ENCODE measurements at places on chromosomes 13 and 19.

DNA sequence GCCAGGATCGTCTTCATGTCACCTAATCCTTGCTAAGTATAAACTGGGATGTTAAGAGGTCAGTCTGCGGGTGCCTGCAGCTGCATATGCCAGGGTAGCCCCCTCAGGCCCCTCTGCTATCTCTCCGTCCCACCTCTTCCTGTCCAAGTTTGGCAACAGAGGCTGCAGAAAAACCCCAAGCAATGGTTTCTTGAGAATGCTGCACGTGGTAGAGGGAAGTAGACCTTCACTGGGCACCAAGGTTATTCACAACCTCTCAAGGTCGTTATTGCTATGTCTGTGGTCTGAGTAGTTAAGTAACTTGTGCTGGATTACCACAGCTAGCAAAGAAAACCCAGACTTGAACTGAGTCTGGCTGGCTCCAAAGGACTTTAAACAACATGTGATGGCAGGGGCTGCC lies 77.9 kb upstream of the XPO4 start:
- DNase-seq = no peak

DNA sequence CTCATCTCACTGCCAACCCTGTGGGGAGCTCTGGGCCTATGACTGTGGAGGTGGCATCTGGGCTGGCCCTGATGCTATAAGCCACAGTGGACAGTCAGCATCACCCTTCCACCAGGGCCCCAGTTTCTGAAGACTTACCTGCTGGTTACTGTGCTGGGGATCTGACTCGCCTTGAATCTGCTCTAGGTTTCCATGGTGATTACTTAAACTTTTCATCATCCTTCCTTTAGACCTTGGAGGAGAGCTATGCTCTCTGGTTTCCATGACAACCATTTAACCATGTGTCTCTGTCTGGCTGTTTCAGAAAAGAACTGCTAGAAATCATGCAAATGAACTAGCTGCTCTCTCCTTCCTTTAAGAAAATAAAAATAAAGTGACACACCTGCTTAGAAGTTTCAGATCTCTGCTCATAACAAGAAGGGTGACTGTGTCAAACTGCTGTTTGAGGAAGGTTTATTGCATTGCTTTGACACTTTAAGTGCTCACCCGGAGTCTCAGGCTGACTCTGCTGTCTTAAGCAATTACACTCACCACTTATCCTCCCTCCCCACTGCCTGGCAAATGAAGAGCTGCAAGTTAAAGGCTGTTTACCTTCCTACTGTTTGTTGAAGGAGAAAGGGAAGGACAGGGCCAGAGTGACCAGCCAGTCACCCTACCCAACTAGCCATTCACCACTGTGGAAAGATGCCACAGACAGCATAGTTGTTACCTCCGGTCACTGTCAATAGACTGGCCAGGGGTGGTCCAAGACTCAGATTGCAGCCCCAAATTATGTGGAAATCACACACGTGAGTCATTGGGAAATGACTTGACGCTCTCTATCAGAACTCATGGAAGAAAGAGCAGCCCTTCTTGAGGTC lies 87.6 kb downstream of the HSPH1 start:
- DNase-seq = no peak

- peak; percentile 14 for DNase-seq
These were observed 133.2 kb downstream of the FRY start for GRCh38 chr13:32164622-32165268.

DNA sequence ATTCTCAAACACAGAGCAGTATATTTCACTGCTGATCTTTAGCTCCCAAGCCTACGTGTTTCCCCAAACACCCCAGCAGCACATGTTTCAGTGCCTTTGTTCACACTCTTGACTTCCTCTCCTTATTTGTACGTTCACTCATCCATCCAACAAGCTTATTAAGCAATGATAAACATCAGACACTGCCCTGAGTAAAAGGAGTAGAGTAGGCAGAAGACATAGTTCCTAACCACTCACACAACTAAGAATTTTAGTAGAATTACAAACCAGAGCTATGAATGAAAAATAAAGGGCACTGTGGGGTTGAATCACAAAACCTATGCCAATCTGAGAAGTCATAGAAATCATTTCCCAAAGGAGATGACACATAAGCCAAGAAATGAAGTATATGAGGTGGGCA lies 213.5 kb downstream of the DIAPH3 start:
- DNase-seq = no peak

- no peak for DNase-seq
These were observed 50.5 kb downstream of the KCNRG start for GRCh38 chr13:50065712-50066111.

- DNase-seq = peak; percentile 5
These were observed 121.0 kb downstream of the MRPL57 start for GRCh38 chr13:21297447-21297846.

- DNase-seq = no peak
These were observed 20.3 kb downstream of the ZC3H4 start for GRCh38 chr19:47093254-47093653.

GRCh38 chr19:45798995-45799517 lies 6.4 kb upstream of the DMWD start:
- DNase-seq = peak; percentile 73

DNA sequence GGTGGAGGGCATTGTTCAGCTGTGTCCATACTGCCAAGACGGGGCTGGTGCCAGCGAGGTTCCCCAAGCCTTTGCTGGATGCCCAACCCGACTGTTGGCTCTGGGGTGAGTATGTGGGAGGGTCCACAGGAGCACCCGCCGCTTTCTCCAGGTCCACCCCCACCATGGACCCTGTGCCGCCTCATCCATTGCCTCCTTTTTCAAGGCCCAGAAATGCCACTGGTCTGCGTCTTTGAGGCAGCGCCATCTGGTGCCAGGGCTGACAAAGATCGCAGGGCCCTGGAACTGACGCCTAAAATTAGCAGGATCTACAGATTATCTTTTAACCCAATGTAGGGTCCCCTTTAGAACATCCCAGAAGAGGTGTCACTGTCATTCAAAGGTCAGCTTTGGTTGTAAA lies 34.6 kb downstream of the NFIX start:
- peak; percentile 31 for DNase-seq

DNA sequence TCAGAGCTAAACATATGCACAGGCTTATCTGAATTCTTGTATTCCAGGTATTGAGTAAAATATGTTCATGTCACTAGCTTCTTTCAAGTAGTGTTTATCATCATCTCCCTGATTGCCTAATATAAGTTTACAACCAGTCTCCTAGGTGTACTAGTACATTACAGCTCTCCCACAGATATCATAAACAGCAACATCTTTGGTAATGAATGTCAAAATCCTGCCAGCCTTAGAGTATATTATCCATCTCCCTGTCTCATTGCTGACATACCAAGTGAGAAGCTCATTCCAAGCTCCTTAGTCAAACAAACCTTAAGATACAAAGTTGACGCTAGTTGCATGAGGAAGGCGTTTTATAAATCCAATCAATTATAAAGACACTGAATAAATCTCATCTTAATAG lies 689.1 kb upstream of the GPC6 start:
- no peak for DNase-seq

DNA sequence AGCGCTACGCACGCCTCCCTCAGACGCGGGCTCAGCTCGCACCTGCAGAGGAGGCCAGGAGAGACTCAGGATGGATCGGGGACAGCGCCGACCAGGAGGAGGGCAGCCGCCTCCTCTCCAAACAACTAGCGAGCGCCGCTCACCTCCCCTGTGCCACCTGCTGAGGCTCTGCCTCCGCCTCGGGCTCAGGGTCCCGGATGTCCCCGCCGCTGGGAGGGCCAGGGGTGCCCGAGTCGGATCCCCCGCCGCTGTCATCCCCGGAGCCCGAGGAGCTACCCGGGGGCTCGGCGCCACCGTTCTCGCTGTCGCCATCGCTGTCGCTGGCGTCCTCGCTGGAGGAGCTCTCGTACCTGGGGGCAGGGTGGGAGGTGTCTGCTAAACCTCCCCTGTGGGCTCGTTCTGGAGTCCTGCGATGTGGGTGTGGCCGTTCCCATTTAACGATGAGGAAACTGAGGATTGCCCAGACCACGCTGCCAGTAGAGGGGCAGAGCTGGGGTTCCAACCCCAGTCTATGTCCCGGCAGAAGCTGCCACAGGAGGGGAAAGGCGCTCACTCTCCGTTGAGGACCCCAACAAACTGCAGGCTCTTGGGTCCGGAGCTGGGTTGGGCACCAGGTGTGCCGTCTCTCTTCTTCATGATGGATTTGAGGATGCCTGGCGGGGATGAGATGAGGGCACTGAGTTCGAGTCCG lies 9.2 kb downstream of the KANK3 start:
- no peak for DNase-seq

- no peak for DNase-seq
These were observed 19.6 kb downstream of the ELL start for GRCh38 chr19:18502246-18502637.

DNA sequence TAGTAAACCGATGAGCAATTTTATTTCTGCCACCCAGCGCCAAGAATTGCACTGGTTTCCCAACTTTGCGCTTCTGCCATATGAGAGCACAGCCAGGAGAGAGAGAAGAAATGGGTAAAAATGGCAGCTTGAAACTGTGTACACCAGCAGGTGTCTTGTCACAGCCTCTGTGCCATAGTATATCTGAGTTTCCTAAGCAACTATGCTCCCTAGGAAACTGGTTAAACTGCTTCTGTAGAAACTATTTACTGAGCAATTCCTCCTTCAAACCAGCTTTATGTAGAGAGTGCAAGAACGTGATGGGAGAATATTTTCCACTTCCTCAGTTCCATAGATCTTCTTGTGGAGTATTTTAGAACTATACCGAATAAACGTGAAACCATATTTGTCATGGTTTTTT lies 1361.3 kb downstream of the PCDH9 start:
- no peak for DNase-seq

DNA sequence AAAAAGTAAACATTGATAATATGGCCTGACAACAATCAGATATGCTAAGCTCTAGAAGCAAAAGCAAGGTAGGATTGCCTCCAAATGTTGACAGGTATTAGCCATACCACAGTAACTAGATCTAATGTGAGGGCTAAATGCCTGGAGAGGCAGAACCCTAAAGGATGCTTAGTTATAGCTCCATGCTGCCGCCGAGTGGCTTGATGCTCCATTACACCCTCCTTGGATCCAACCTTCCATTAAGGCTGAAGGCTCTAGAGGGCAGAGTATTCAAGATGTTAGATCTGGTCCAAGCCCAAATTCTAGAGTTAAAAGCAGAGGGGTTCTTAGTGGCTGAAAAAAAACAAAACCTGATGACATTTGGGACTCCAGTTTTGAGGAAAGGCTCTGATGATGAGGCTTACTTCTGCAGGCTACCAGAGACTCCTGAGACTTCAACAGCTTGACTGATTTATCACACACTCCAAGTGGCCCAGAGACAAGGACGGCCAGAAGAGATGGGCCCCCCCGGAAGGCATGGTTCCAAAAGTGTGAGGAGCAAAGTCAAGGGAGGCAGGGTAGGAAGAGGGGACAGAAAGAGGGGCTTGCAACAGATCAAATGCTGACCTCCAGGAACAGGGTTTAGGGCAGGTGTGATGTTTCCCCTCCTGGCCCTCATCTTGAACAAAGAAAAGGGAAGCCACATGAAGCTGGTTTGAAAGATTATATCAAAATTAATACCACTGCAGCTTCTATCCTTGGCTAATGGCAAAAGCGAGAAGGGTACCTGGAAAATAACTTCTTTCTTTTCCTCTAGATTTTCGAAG lies 21.9 kb upstream of the CPB2 start:
- DNase-seq = peak; percentile 80

DNA sequence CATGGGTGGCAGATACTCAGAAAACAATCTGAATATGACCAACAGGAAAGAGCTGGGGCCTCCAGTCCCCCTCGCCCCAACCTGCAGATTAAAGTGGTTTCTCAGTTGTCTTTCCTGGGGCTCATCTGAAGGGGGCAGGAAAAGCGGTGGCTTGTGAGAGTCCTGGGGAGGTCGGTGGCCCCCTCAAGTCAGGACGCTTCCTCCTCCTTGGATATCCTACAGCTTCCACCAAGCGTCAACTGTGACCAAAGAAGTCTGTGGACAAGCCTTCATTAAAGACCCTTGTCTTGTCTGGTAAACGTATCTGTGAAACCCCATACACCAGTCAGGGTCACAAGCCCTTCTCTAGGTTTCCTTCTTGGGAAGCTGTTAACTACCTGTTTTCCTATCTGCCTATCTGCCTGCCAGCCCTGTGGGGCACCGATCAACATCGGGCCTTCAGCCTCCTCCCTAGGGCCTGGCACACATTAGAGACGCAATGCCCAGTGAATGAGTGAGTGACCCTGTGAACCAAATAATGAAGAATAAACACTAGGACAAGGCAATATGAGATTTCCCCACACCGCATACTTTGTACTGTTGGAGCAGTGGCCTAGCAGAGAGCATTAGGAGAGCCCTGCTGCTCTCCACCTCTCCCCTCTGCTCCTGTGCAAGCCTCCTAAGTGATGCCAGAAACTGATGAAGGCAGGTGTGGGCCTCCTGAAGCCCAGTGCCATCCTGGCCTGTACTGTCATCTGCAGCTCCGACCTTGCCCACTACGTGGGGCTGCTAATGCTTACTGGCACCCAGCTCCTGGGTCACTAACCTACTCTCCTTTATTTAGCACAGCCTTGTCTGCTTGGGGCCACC lies 1317.8 kb downstream of the UQCRFS1 start:
- no peak for DNase-seq

- DNase-seq = no peak
These were observed 841.1 kb upstream of the PRR20A start for GRCh38 chr13:56299650-56300049.

- DNase-seq = peak; percentile 47
These were observed 4.3 kb downstream of the HPN start for GRCh38 chr19:35045667-35046300.
